ENCODE measurements at places on chromosomes 7 and 10.

GRCh38 chr10:86333826-86334487 lies 32.6 kb downstream of the GRID1 start:
- DNase-seq, result no peak

DNA sequence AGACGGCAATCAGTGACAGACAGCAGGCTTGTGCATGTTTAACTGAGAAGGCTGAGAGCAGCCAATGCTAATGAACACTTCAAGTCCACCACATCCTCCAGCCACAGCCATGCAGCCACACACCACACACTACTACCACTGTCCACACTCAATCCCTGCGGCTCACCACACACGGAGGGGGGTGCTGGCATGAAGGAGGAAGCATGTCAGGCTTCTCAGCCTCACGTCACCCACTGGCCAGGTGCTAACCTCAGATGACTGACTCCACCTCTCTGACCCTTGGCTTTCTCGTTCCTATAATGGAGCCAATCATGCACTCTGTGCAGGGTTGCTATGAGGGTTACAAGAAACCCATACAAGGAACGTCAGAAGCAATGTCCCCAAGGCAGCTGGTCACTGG lies 165.4 kb upstream of the RNF32 start:
- no peak for DNase-seq

DNA sequence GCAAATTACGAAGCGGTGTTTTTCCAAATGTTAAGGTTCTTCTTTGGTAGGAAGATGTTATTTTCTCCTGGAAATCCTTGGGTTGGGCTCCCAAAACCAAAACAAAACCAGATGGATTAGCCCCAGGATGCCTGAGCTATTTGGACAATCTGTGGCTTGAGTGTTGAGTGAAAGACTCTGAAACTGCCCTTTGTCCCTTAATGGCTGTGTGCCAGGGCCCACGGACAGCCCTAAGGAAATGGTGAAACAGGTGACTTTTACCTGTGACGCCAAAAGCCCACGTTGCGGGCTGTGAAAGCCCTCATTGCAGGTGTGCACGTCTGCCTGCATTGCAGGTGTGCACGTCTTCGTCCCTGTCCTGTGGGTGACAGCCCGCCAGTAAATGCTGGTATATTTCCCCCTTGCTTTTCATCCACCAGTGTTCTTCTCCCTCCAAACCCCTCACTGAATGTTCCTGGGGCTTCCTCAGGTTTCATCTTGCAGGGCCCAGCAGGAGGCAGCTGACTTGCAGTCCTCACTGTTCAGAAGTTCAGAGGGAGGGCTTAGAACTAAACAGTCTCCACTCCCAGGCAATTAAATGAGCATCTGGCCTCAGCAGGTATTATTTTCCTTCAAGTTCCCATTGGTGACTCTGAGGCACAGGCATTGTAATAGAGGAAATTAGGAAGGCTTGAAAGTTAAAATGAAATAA lies 10.7 kb downstream of the PFKP start:
- DNase-seq, result no peak

DNA sequence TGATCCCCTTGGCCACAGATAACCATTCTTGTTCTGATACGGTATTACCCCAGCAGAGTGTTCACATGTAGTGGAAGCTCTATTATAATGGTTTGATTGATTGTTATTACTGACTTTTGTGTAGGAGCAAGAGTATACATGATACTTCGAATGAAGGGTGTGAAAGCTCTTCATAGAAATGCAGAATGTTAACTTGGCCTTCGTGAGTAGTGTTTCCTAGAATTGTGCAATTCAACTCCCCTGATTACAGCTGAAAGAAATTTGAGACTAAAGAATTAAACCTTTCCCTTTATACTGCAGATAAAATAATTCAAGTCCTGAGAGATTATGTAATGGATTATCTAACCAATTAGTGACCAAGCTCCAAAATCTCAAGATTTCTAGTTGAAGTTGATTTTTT lies 38.2 kb downstream of the MKLN1 start:
- no peak for DNase-seq

DNA sequence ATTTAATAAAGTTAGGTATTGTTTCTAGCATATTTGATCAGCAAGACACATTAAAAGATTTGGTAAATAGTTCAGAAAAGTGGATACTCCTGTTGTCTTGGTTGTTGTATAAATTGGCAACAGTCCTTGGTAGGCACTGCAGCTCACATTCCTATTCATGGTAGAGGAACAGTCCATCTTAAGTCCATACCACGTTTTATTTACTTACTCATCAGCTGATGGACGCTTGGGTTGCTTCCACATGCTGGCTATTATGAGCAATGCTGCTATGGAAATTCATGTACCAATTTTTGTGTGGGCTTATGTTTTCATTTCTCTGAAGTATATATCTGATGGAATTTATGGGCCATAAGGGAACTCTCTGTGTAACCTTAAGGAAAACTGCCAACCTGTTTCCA lies 43.3 kb downstream of the C10orf120 start:
- no peak for DNase-seq

DNA sequence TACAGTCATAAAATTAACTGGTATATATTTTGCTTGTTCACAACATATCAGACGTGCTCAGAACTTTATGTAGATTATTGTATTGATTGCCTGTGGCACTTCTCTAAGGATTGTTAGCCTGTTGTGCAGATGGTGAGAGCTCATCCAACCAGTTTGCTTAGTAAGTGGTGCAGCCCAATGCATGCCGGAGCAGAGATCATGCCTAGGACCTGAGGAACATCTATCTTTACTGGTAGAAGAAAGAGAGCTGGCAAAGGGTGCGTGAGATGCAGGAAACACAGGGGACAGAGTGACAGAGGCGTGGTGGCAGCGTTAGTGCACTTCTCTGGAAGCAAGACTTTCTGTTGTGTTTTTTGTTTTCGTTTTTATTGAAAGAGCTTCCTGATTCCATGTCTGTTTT lies 35.9 kb downstream of the CCM2 start:
- no peak for DNase-seq

Data from NAMALWA (cell line).